ENCODE measurements at places on chromosomes 4 and X. TPM values are rescaled to one million over a fixed set of nuclear protein-coding genes. Genes with fewer than 3 reads are reported as not detected.

PDE6B gene
- total RNA-seq: not detected

ADGRG4 gene
- under 0.01 TPM for total RNA-seq

GAGE13 gene
- not detected for total RNA-seq

MSX1 gene
- 14.4 TPM for total RNA-seq

UGT2B28 gene
- not detected for total RNA-seq
